Left renal pelvis (tissue), 4 donors: ENCODE measurements at places on chromosomes 6 and 20. TPM values are rescaled to one million over a fixed set of nuclear protein-coding genes. Genes with fewer than 3 reads are reported as not detected.

The MAFB gene
- polyA plus RNA-seq = 135 TPM

The GHRH gene
- polyA plus RNA-seq = not detected

DNA sequence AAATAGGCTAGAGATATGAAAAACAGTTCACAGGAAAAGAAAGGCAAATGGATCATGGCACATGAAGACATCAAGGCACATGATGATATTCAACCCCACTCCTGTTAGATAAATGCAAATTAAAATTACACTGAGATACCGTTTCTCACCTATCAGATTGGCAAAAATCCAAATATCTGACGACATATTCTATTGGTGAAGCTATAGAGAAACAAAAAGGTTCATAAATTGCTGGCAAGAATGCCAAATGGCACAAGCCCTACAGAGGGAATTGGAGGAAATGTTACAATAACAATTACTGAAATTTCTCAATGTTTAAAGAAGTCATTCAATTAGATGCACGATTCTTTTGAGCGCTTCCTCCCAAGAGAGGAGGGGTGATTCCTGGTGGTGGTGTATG, 45.3 kb upstream of the DSN1 start:
- no peak for DNase-seq

The LAMA2 gene
- 34.5 TPM for polyA plus RNA-seq

- DNase-seq = no peak
These were observed 44.6 kb downstream of the TOX2 start for GRCh38 chr20:43959079-43959919.

The XRN2 gene
- polyA plus RNA-seq = 88.5 TPM

The SLC13A3 gene
- polyA plus RNA-seq = 19.8 TPM

- DNase-seq = no peak
These were observed 9.1 kb upstream of the ADA start for GRCh38 chr20:44660581-44660980.

The RNF146 gene
- 81.0 TPM for polyA plus RNA-seq

- no peak for DNase-seq
These were observed 386.2 kb upstream of the FLRT3 start for GRCh38 chr20:14723614-14724013.

- DNase-seq = no peak
These were observed 41.2 kb upstream of the POLR1H start for GRCh38 chr6:30019819-30020218.

DNA sequence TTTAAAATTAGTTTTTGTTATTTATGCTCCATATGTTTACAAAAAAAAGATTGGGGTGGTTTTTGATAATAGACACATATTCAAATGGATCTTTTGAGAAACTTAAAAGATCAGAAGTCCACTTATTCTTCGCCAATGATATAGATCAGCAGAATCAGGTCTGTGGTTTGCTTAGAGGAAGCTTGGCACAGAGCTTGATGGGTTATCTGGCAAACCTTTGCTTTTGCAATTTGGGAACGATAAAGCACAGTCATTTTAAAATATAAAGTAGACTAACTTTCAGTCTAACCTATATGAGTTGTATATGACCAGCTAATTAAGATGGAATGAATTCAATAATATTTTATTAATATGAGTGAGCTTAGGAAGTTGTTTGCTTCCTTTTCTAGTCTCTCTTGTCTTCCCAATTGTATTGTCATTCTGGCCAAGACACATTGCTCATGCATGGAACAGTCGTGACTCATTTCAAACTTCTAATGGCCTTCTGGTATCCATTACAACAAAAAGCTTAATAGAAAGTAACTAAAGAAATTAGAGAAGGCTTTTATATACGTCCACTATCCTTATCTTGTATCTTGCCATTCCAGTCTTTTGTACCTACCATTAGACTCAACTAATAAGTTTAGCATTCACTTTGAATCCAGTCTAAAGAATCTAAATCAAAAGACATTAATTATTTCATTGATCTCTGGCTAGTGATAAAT, 118.7 kb downstream of the TBX18 start:
- DNase-seq = no peak

DNA sequence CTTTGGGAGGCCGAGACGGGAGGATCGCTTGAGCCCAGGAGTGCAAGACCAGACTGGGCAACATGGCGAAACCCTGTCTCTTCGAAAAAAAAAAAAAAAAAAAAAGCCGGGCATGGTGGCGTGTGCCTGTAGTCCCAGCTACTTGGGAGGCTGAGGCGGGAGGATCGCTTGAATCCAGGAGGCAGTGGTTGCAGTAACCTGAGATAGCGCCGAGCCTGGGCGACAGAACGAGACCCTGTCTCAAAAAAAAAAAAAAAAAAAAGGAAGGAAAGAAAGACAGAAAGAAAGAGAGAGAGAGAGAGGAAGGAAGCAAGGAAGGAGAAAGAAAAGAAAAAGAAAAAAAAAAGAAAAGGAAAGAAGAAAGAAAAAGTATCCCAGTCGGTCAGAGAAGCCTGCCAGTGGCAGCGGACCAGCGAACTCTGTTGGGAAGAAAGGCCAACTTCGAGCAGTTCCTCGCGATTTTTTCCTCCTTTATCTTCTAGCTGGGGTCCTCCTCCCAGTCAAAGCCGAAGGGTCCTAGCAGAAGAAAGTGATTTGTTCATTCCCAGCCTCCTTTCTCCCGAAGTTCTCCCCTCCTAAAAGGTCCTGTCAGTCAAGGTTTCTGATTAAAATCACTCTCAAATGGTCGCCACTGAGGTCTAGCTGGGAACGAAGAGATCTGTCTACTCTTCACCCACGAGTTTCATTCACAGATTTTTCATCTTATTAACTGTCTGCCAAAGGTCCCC, 2.4 kb upstream of the SYCP2L start:
- DNase-seq = no peak

GRCh38 chr20:51735728-51736600, 32.2 kb downstream of the ATP9A start:
- no peak for DNase-seq

GRCh38 chr20:36098364-36098763, 56.2 kb upstream of the EPB41L1 start:
- no peak for DNase-seq

The ENPP5 gene
- 18.5 TPM for polyA plus RNA-seq

DNA sequence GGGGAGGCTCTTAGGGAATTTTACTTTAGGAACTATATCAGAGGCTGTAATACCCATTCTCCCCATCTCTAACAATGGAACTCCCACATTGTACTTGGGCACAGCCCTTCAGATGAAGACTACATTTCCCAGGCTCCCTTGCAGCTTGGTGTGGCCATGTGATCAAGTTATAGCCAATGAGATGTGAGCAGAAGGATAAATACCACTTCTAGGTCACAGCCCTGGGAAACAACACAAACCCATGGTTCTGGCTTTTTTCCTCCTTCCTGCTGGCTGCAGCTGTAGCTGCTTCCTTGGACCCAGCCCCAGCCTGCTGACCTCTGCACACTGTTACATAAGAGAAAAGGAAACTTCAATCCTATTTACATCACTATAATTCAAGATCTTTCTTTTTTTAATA, 445.9 kb upstream of the JARID2 start:
- no peak for DNase-seq

The THBD gene
- polyA plus RNA-seq = 6.7 TPM

The PROKR2 gene
- polyA plus RNA-seq = 0.30 TPM

- DNase-seq = no peak
These were observed 291.5 kb upstream of the MANEA start for GRCh38 chr6:95285881-95286280.

The GNMT gene
- polyA plus RNA-seq = 2.0 TPM

DNA sequence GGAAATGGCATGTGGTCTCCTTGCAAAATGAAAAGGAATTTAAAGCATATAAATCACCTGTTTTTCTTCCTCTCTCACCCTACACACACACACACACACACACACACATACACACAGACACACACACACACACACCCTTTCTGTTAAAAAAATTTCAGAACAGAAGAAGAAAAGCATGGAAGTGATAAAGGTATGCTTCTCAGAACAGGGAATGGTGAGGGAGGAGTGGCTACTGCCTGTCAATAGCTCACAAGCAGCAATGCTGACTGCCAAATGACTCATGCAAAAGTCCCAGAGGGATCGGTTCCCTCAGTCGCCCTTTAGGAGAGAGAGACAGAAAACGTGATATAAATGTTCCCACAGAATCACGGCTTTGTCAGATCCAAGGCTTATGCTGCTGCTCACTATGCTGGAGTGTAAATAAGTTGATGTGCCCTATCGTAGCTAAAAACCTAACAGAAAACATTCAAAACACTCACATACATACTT, 102.6 kb downstream of the IBTK start:
- DNase-seq = no peak

DNA sequence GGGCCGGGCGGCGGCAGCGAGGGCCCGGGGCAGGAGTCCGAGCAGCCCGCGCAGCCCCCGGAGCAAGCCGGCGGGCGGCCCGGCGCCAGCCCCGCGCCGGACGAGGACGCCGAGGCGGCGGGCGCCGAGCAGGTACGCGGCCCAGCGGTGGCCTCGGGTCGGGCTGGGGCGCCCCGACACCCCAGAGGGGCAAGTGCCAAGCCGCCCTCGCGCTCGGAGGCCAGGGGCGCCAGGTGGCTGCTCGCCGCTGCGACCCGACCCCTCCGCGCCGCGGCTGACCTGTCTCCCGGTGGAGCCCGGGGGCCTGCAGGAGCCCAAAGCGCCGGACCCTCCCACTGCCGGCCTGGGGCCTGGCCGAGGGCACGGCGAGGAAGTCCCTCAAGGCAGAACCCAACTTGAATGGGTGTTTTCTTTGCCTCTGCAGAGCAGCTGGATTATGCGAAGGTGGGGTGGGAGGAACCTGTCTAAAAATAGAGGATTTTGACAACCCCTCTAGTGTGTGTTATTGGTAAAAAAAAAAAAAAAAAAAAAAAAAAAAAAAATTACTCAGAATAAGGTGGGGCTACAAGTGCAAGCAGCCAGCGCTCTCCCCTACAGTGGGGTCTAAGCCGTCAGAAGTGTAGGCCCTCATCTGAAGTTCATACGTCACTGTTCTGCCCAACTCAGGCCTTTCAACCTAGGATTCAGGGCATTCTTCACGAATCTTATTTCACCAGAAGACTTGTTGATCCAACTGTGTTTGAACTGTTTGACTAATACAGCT, 609 bp downstream of the OGFRL1 start:
- no peak for DNase-seq

The MYH7B gene
- polyA plus RNA-seq = 1.9 TPM

GRCh38 chr6:123896869-123897268, 93.2 kb downstream of the NKAIN2 start:
- DNase-seq = no peak

The HCK gene
- polyA plus RNA-seq = 6.7 TPM

The LRRN4 gene
- polyA plus RNA-seq = 5.5 TPM

The SOBP gene
- polyA plus RNA-seq = 13.0 TPM

The ARMC2 gene
- polyA plus RNA-seq = 14.0 TPM

The CLVS2 gene
- polyA plus RNA-seq = 0.60 TPM

- DNase-seq = no peak
These were observed 148.4 kb downstream of the HIVEP2 start for GRCh38 chr6:142796571-142796970.

DNA sequence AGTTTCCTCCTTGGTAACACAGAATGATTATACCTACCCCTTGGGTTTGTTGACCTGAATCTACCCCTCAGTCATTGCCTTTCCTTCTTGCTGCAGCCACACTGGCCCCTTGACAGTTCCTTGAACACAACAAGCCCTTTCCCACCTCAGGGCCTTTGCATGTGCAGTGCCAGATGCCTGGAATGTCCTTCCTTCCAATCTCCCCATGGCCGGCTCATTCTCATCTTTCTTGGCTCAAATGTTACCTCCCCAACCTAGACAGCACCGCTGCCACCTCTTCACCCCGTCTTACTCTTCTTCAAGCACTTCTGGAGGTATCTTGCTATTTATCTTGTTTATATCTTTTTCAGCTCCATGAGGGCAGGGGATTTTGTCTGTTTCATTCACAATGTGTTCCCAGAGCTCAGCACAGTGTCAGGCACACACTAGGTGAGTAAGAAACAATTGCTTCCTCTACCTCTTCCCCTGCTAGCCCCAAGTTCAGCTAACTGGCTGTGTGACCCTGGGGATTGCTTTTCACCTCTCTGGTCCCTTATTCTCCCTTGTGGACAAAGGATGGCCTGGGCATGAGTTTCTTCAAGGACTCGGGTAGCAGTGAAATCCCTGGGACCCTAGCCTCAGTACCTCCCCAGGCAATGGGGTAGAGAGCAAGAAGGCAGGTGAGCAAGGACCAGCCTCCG, 121.5 kb downstream of the CEBPB start:
- DNase-seq = no peak

DNA sequence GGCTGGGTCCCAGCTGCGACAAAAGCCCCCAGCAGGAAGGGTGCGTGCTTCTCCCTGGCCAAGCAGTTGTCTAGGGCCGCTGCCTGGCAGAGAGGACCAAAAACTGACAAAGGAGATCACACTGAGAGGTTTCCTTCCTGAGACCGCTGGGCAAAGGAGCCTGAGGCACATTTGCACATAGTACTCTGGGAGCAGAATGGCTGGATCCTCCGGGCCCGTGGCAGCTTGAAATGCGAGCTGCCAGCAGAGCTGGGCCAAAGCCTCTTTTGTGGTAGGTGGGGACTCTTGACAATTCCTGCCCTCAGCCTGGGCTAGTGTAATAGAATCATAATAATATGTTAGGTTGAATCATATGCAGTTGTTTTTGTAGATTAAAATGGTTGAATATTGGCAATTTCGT, 33.1 kb upstream of the RNF8 start:
- no peak for DNase-seq

The HRH3 gene
- polyA plus RNA-seq = 0.07 TPM

- DNase-seq = no peak
These were observed 9.7 kb upstream of the CD40 start for GRCh38 chr20:46108435-46108841.

DNA sequence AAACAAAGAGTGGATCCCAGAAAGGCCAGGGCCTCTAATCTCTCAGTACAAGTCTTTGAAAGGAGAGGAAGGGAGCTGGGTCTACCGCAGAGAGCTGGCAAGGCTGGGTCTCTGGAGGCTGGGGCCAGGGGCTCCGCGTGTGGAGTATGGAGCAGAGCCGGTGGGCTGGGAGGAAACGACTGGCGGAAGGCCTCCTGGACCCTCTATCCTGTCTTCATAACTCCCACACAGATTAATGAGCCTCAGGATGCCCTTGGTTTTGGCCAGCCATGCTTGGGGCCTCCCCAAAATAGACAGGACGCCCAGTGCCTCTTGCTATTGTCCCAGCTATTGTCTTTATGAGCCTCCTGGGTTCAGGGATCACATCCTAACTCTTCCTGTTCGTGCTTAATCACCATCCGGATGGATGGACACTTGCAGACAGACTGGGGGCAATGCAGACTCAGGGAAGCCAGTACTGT, 306.4 kb downstream of the DHX35 start:
- no peak for DNase-seq

DNA sequence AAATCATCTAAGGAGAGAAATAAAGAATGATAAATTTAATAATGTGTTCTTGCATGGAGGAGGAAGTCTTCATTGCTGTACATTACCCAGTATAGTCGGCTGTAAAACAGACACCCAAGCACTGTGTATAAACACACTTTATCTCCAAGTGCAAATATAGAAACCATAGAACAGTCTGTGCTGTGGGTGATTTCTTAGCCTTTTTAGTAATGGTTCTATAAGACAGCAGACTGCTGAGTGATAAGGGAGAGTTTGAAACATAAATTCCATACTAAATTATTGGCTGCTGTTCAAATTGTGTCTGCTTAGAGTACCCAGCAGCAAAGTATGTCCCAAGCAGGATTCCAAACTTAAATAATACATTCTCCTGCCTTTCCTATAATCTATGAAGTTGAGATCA, 4.6 kb downstream of the FILIP1 start:
- DNase-seq = no peak

The POPDC3 gene
- 0.32 TPM for polyA plus RNA-seq
